NCI-H510A treated with DMSO at 0.1 percent for 48 hours (cell line): ENCODE measurements at places on chromosomes 1 and 21.

DNA sequence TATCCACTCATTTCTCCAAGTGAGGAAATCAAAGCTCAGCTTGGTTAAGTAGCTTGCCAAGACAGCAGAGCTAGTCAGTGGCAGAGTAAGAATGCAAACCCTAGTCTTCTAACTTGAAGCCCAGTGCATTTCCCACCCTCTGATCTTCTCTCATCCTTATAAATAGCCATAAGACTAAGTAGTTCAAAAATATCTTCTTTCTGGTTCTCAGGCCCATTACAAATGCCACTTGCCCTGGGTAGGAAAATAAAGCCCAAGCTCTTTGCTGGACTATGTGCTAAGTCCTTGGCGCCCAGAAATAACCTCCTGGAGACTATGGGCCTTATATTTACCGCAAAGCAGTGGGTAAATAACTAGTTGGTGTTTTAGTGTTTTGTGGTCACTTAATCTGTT is 505.8 kb downstream of the PLPP3 start:
- DNase-seq: no peak

DNA sequence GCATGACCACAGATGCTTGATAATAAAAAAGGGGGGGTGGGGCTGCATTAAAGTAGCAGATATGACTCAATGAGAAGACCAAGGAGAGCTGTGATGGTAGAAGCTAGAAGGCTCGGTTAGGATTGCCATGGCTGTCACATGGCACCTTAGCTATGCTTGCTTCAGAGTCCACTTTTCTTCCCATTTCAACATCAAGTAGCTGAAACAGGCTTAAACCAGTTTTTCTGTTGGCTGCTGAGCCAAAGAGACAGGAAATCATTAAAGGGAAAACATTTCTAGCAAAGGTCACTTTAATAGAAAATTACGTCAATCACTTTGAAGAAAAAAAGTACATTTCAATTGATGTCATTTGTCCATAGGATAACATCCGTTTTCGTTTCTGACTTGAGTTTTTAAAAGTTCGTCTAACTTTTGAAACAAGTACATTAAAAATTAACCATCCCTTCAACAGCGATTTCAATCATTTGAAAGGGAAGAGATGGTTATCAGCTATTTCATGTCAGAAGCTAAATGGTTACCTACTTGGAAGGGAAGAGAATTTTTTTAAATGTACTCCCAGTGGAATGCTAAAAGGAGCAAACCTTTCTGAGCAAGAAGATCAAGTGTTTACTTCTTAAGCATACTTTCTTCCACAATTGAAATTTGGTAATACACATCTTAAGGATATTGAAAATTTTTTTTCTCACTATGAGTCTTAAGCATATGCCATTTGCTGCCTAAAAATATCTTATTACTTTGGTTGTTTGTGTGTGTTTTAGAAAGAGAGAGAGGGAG is 488.1 kb upstream of the PRMT6 start:
- no peak for DNase-seq

DNA sequence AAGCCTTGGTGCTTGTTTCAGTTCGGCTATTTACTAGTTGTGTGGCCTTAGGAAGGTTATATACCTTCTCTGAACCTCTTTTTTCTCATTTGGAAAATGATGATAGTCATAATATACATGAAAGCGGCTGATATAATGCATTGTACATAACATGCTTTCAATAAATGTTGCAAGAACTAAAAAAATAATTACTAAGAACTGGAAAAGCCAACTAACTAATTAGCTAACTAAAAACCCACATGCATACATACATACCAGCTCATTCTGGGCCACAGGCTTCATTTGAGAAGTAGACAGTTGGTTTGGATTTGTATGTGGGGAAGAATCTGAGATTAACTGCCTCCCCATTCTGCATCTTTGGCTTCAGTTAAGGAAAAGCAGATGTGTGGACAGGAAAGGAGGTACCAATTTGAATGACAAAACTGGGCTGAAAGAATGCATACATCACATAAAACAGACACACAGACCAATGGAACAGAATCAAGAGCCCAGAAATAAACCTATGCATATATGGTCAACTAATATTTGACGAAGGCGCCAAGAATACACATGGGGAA is 217.9 kb downstream of the TM2D1 start:
- DNase-seq: no peak

- no peak for DNase-seq
Measured at GRCh38 chr1:219128957-219129356, 44.7 kb upstream of the LYPLAL1 start.

GRCh38 chr1:192561301-192561700 is 14.3 kb upstream of the RGS1 start:
- no peak for DNase-seq

GRCh38 chr1:236663934-236664333 is 22.4 kb upstream of the ACTN2 start:
- DNase-seq: no peak

- no peak for DNase-seq
Measured at GRCh38 chr1:32791881-32792280, 25.3 kb downstream of the YARS1 start.

DNA sequence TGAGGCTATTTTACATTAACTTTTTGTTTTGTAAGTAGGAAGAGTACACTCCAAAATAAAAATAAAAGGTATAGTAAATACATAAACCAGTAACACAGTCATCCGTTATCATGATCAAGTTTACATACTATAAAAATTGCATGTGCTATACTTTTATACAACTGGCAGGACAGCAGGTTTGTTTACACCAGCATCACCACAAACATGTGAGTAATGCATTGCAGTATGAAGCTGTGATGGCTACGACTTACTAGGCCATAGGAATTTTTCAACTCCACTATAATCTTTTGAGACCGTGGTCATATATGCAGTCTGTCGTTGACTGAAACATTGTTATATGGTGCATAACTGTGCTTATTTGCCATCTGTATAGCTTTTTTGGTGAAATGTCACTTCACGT is 106.2 kb downstream of the CENPF start:
- no peak for DNase-seq

DNA sequence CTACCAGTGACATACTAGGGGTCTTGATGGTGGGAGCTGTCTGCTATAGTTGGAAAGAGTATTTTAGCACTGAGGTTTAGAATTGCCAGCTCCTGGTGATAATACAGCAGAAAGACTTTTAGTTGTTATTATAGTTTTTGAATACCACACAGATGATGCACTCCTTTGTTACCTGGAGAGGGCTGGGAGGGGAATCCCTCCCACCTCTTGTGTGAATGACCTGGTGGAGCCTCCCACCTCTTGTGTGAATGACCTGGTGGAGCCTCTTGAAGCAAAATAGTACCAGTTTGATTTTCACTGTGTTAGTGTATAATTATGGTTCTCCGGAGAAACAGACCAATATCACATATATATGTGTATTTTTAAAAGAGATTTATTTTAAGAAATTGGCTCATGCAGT is 3.3 kb downstream of the DISP1 start:
- DNase-seq: no peak

GRCh38 chr1:106879538-106879937 is 176.9 kb upstream of the PRMT6 start:
- peak; percentile 9 for DNase-seq

GRCh38 chr1:192602757-192603156 is 27.2 kb downstream of the RGS1 start:
- DNase-seq: no peak

DNA sequence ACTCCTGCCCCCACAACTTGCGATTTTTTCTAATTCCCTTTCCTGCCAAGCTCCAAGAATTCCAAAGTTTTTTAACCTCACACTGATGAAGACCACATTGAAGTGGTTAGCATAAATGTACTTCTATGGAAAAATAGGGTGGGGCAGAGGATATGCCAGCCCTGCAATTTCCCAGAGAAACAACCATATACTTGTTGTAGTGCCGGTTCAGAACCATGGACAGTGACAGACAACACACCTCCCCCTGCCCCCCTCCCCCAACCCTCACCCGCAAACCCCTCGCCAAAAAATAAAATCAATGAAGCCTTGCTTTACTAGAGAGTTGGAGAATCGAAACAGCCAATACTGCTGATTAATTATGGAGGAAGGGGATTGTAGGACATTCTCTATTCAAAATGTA is 109.5 kb upstream of the GRIK3 start:
- no peak for DNase-seq

DNA sequence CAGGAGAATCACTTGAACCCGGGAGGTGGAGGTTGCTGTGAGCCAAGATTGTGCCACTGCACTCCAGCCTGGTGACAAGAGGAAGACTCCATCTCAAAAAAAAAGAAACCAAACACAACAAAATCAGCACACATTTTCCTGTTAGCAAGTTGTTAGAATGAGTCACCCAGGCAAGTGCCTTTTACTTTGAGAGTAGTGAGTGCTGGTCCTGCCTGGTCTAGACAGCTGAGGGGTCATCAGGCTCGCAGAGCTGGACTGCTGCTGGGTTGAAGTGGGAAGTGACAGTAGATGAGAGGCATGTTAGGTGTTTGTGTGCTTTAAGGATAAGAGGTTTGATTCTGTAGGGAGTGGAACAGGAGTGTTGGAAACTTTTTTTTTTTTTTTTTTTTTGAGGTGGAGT is 31.9 kb downstream of the GNPAT start:
- DNase-seq: peak; percentile 28

DNA sequence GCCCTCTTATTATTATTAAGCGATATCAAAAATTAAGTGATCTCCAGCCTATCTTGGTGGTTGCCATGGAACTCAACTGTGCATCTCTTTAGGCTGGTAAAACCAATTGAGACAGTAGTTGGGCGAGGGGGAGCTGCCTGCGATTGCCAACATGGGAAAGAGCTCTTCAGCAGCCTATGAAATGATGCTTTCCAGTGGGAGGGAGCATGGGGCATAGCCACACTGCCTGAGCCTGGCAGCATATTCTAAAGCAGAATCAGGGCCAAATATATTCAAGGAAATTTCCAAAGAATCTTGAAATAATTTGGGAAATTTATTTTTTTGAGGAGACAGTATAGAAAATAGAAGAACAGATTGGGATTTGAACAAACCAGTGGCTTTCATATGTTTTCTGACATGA is 126.9 kb upstream of the DNAH14 start:
- no peak for DNase-seq

- DNase-seq: peak; percentile 79
Measured at GRCh38 chr21:42117229-42117966, 46.3 kb downstream of the UMODL1 start.

DNA sequence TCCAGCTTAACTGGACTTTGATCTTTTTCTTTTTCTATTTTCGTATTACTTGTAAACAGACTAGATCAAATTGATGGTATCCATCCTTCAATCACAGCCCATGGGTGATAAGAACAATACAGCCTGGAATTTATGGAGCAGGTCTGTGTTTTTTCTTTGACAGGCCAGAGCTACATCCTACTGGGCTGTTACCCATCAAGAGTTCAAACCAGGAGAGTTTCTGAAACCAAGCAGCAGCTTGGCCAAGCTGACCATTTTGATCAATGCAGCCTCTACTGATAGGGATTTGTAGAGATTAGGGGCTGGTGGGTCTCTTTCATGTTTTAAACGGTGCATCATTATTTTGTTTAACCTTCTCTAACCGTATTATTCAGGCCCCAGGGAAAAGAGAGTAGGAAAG is 24.3 kb upstream of the CCDC190 start:
- DNase-seq: no peak

GRCh38 chr21:32567626-32568025 is 17.7 kb downstream of the TCP10L start:
- DNase-seq: no peak

DNA sequence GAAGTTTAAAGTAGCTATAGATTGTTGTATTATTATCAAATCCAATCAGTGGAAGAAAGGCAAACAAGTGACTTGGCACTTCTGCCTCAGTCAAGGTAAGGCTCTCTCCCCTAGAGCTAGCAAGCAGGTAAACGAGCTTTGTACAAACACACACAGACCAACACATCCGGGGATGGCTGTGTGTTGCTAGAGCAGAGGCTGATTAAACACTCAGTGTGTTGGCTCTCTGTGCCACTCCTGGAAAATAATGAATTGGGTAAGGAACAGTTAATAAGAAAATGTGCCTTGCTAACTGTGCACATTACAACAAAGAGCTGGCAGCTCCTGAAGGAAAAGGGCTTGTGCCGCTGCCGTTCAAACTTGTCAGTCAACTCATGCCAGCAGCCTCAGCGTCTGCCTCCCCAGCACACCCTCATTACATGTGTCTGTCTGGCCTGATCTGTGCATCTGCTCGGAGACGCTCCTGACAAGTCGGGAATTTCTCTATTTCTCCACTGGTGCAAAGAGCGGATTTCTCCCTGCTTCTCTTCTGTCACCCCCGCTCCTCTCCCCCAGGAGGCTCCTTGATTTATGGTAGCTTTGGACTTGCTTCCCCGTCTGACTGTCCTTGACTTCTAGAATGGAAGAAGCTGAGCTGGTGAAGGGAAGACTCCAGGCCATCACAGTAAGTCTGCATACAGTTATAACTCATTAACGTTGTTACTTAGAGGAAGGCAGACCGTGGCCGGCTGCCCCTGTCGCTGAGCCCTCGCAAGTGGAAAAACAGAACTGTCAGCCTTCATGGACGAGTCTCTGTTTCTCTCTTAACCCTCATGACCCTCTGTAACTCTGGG is at the start of gene PALMD:
PALMD (plus strand) TSS at position 415 of the 833 bp plus-strand sequence; CDS start at position 620, 205 bp downstream.
- DNase-seq: peak; percentile 76

DNA sequence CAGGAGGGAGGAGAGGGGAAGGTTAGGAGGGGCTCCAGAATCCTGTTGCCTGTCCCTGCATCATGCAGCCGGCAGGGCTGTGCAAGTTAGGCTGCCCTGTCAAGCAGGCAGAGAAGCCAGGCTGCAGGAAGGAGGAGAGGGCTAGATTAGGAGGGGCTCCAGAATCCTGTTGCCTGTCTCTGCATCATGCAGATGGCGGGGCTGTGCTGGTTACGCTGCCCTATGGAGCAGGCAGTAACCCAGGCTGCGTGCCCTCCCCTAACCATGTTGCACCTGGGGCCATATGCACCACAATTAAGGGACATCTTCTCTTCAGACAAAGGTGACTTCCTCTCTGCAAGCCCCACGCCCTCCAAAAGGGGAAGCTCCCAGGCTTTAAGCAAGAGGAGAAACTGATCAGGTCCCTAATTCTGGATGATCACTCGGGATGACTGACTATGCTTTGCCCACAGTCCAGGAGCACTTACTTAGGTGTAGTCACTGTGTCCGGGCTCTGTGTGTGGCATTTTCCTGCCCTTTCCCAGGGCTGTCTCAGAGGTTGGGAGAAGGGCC is 457.4 kb downstream of the SETD4 start:
- no peak for DNase-seq

GRCh38 chr1:58786184-58786926 is 2.5 kb upstream of the JUN start:
- no peak for DNase-seq
